ENCODE measurements at places on chromosomes 12 and 14.

DNA sequence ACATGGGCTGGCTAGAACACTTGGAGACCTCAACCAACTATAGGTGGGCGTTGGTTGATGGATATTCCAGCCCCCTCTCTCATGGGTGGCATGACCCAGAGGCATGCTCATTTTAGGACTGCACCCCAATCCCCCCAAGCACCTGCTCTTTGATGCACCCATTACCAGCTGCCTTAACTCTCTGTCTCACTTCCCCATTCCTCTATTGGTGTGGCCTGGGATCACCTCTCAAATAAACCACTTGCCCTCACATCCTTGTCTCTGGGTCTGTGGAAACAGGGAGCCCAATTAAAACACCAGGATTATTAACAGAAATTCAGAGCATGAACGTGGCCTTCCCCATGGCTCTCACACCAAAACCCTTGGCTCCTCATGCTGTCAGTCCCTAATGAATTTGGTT lies 202.3 kb upstream of the NOS1 start:
- DNase-seq: no peak

DNA sequence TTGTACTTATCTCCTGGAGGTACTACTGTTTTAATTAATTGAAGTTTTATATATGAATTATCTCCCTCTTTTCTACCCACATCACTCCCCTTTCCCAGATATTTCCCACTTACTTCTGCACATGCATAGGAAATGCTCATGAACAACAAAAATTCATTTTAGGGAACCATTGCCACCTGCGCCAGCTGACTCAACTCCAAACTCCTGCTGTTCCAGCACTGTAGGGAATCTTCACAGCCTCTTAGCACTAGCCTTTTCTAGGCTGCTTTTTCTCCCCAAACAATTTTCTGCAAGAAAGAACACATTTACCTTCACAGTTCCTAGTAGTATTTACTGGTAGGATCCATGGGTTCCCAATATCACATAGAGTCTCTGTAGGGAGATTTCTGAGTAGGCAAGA lies 268.4 kb downstream of the LRFN5 start:
- no peak for DNase-seq

DNA sequence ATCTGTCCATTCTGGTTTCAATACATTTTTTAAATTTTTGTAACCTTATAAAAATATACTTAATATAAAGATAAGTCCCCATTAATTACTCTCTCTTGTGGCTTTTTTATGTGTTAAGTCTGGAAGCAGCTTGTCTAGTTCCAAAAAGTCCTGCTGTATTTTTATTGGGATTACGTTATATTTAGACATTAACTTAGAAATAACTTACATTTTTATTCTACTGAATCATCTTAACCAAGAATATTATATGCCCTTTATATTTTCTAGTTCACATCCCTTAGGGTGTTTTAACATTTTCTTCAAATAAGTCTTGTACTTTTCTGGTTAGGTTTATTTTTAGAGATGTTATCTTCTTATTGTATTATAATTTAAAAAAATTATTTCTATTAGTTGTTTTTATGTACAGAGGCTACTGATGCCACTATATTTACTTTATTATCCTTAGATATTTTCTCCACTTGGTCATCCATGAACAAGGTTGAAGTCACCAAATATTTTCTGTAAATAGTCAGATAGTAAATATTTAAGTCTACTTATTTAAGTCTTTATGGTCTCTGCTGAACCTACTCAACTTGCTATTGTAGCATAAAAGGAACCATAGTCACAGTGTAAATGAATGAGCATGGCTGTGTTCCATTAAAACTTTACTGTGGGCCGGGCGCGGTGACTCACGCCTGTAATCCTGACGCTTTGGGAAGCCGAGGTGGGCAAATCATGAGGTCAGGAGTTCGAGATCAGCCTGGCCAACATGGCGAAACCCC lies 132.4 kb upstream of the NEDD1 start:
- no peak for DNase-seq

- no peak for DNase-seq
Measured at GRCh38 chr12:105462831-105463230, 132.3 kb downstream of the C12orf75 start.

DNA sequence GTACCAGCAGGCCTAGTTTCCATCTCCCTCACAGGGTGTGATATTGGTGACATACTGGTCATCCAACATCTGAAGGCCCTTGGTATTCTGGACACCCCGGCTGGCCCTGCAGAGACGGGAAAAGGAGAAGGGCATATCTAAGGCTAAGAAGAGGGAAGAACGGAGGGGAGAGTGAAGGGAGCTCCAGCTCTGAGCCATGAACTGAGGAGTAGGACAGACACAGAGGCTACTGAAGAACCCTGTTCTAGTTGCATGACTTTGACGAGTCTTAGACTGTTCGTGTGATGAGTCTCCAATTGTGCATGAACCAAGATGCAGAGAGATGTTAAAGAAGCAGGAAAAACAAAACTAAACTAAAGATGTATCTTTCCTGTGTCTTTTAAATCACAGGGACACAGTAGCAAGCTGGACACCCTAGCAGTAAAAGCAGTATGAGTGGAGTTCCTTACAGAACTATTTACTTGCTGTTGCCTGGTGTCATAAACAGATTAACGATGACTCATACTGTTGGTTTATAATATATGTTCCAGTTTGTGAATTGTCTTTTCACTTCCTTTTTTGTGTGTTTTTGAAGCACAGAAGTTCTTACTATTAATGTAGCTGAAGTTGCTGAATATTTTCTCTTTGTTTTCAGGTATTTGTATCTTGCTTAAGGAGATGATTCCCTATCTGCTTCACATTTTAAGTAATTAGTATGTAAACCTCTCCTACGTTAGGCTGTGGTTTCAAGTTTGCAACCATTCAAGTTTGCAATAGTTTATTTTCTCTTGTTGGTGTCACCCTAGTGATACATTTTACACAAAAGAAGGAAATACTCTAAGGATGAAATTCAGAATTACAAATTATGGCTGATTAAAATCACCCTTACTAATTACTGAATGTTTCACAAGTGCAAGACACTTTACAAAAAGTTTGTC lies 15.7 kb downstream of the FAR2 start:
- peak; percentile 62 for DNase-seq

DNA sequence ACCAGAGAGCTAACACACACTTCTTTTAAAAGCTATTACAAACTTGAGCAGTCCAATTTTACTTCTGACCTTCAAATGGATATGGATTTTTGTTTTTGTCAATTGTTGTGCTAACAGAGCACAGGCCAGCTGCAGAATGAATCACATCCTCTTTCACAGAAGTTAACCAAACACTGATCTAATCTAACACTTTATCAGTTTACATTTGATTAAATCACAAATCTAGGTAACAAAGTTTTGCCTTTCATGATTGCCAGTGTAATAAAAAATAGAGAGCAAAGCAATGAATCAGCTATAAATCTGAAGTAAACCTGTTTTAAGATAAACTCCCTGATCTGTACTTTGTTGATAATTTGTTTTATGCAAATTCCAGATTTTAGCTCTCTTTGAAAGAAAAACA lies 273.1 kb upstream of the RGS6 start:
- no peak for DNase-seq

DNA sequence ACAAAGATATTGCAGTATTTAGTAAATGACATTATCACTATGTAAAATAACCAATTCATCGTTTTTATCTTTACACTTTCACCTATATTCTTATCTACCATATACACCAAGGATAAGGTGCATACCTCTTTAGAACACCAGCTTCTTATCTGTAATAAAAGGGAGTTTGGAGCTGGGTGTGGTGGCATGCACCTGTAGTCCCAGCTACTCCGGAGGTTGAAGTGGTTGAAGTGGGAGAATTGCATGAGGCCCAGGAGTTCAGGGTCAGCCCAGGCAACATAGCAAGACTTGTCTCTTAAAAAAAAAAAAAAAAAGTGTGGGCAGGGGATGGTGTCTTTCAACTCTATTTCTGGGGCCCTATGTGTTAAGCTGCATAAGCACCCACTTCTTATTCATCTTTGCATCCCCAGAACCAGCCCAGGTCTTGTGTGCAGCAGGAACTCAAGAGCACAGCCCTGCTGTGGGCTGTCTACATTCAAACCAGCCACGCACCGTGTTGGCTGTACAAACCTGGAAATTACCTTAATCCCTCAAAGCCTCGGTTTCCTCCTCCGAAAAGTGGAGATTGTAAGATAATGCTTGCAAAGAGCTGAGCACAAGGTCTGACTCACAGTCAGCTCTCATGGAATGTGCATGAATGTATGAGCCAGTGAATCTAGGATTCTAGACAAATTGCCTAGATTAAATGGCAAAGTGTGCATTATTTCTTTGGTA lies 256.6 kb upstream of the FOXN3 start:
- peak; percentile 5 for DNase-seq

- no peak for DNase-seq
Measured at GRCh38 chr14:97571866-97572555, 774.8 kb downstream of the VRK1 start.

DNA sequence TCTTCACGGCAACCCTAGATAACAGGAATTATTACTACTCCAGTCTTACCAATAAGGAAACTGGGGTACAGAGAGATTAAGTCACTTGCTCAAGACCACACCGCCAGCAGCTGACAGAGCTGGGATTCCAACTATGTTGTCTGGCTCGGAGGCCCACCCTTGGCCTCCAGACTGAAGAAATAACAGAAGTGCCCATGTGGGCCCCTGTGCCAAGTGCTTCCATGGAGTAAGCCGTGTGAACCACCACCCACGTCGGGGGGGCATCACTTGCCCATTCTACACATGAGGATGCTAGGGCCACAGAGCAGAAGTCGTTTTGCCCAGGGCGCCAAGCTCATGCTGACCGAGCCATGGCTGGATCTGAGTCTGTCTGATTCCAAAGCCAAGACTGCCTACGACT lies 926 bp upstream of the CMKLR1 start:
- DNase-seq: no peak

GRCh38 chr14:104287301-104288009 lies 149.1 kb downstream of the KIF26A start:
- no peak for DNase-seq

DNA sequence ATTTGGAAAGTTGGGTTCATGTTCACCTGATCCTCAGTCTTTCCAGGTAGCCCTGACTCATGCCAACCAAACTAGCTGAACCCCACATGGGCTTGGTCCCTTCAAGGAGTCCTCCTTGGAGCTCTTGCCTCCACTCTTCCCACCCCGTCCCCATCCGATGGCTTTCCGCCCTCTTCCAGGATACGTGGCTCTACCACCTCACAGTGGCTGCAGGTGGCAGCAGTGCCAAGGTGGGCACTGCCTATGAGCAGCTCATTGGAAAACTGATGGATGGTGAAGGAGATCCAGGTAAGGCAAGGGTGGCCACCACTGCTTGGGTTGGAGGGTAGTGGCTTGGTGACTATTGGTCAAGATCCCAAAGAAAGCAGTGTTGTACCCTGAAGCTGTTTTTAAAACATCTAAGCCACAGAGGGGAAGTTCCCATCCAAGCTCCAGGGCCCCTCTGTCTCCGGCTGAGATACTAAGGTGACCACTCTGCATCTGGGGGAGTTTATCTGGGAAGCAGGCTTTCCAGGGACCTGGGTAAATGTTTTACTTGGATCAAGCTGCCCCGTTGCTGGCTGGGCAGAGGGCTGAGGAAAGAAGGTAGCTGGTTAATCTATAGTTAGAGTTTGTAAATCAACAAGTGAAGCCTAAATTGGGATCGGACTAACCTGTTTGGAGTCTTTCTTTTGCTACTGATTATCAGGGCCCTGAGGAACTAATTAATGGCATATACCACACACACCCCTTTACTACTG lies 23.7 kb downstream of the PIGH start:
- DNase-seq: no peak

DNA sequence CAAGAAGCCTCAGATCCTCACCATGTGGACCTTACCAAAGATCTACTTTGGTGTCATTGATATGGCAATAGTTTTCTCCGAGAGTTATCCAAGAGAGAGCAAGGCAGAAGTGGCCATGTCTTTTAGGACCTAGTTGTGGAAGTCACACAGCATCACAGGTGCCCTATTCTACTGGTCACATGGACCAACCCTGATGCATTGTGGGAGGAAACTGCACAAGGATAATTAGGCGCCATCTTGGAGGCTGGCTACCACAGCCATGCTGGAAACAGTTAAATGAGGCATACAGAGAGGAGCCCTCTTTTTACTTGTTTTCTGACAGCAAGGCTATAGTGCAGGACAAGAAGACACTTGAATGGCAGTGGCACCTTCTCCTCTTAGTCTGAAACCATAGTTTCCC lies 49.8 kb downstream of the GNS start:
- no peak for DNase-seq

GRCh38 chr12:2979806-2980205 lies 20.6 kb downstream of the TEAD4 start:
- DNase-seq: no peak

DNA sequence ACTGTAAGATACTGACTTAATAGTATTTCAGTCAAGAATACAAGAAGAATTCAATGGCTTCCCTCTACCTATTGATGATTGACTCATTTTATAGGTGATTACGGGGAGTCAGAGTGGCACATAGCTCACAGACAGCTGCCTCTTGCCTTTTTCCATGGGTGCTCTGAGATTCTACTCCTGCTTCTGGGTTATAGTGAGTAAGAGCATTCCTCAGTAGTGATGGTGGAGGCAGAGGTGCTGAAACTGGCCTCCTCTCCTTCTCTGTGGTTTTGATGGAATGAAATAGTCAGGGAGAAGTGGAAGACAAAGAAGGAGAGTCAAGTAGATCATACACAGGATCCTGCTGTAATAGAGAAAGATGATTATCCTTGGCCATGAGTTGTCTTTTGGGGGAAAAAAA lies 438.2 kb upstream of the FAR2 start:
- no peak for DNase-seq

- DNase-seq: no peak
Measured at GRCh38 chr14:76227450-76228050, 75.8 kb downstream of the GPATCH2L start.

DNA sequence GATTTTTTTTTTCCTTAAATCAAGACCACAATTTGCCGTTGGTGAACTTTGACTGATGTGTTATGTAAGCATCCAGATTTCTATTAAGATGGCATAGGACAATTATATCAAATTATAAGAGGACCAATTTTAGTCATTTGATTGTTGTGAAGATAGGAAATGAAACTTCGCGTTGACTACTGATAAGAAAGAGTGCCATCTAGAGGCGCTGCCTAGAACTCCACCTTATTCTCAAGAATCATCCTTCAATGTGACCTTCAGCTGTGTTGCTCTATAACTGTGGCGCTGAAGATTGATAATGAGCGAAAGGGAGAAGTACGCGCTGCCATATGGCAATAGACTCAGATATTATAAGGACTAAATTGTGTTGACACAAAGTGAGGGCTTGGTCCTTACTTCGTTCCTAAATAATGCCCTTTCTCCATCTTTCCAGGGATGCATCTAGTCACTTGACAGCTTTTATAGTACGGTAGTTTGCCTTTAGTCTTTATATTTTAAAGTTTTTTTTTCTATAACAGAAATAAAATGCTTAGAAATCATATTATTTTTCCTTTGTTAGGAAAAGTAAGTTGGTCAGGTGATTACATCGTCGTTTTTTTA lies 350.8 kb upstream of the STXBP6 start:
- DNase-seq: peak; percentile 55

GRCh38 chr12:19131025-19131444 lies 1.5 kb downstream of the PLEKHA5 start:
- peak; percentile 36 for DNase-seq

DNA sequence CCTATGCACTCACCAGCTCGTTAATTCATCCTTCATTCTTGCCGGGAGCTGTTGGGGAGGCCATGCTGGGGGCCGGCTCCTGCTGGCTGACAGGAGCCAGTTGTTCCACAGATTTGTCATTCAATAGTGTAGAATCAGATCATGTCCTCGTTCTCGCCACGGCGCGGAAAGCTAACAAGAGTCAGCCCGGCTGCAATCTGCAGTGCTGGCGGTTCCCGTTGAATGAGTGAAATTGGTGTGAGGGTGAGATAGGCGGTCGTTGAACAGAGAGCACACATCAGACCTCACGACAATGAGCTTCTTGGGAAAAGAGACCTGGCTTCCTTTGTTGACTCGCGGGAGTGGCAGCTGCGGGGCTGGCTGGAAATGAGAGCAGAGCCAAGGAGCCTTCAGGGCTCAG lies 57.5 kb downstream of the KIF26A start:
- DNase-seq: no peak

All from hematopoietic multipotent progenitor cell treated with erythropoietin and hydrocortisone succinate and interleukin-3 and kit ligand, for 8 days (in vitro differentiated cells).